Ovary (tissue), 10 donors: ENCODE measurements at places on chromosomes 16 and 17.

DNA sequence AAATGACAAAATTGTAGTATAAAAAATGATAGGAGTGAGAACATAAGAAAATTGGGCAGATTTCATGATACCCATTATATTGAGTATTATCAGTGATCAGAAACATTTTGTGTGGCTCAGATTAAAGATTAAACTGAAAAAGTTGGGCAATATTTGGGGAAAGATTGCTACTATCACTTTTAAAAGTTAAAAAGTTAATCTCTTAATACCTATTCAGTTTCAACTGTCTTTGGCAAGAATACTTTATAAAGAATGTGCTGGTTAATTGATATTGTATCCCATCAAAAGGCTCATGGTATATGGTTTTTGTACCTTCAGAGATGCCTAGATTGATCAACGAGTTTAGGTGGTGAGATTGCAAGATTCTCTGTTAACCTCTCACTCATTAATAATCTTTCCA lies 55.8 kb downstream of the BPTF start:
- H3K36me3 ChIP-seq: no peaks in the 10 kb centered on the region
- no peak overlapping the region for H3K27ac ChIP-seq
- no peaks in the 10 kb centered on the region for H3K27me3 ChIP-seq
- no peak overlapping the region for H3K4me3 ChIP-seq

GRCh38 chr16:17469741-17470181 lies 999 bp downstream of the XYLT1 start:
- H3K36me3 ChIP-seq: no peaks in the 10 kb centered on the region
- H3K4me1 ChIP-seq: no peaks in the 10 kb centered on the region
- H3K27ac ChIP-seq: peak overlapping the region; percentile 53

- H3K27me3 ChIP-seq: no peaks in the 10 kb centered on the region
- H3K4me1 ChIP-seq: no peaks in the 10 kb centered on the region
- no peak overlapping the region for H3K4me3 ChIP-seq
- H3K27ac ChIP-seq: no peak overlapping the region
These were observed 19.0 kb downstream of the IGF2BP1 start for GRCh38 chr17:49015924-49016774.

- no peak overlapping the region for H3K4me3 ChIP-seq
- H3K27me3 ChIP-seq: no peaks in the 10 kb centered on the region
- peaks cover 1% of the 10 kb centered on the region for H3K4me1 ChIP-seq
These were observed 6.1 kb upstream of the ENDOV start for GRCh38 chr17:80408872-80409271.
